HepG2 (cell line): ENCODE measurements at places on chromosomes 2 and 18. TPM values are rescaled to one million over a fixed set of nuclear protein-coding genes. Genes with fewer than 3 reads are reported as not detected.

GAREM1 gene
- 2.9 TPM in 2 replicates for total RNA-seq

MSTN gene
- total RNA-seq, result not detected in 2 replicates

OXER1 gene
- total RNA-seq, result 6.5 and 8.0 TPM in 2 replicates

GNLY gene
- not detected in 2 replicates for total RNA-seq

DNA sequence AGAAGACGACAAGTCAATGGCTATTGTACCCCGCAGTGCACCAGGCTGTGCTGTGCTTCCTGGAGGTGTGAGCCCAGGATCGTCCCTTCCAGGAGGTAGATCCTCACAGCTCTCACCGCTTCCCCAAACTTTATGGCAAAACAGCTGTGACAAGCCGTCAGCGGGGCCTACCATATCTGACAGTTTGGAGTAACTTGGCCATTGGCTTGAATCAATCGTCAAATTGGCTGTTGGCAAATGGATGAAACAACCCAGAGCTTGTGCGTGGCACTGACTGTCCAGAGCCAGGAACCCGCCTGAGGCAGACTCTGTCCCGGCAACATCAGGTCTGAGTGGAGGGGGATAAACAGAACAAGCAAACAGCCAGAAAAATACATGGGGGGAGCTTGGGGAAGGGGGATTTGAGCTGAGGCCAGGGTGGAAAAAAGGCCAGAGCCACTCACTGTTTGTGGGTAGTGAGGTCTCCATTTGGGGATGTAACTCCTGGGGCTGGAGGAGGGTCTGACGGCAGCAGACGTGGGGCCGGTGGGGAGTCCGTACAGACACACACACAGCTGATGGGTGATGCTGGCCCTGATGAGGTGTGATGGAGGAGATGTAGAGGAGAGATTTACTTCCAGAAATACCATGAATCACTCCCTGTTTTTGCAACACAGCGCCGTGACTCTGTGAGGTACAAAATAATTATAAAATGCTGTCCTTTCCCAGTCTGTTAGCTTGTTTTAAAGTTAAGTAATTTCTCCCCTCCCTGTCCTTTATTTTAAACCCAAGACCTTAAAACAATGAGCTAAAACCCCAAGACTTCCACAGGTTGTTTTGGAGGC lies 174.8 kb downstream of the TWIST2 start:
- DNase-seq, result no peak

DNA sequence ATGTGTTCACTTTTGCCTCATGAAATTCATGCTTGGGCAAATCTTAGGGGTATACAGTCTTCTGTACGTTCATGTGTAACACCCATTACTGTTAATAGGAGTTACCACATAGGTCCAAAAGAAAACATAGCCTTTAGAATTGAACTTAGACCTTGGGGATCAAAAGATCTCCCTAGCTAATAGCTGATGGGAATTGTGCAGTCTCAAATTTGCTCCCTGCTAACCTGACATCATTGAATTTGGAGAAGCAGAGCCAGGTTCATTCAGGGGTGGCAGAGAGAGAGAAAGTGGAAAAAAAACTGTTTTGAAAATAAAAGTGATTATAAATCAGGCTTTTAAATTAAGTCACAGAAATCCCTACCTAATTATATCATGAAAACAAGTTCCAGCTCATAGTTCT lies 28.0 kb upstream of the PPP3R1 start:
- DNase-seq, result no peak

GYPC gene
- not detected in 2 replicates for total RNA-seq

DNA sequence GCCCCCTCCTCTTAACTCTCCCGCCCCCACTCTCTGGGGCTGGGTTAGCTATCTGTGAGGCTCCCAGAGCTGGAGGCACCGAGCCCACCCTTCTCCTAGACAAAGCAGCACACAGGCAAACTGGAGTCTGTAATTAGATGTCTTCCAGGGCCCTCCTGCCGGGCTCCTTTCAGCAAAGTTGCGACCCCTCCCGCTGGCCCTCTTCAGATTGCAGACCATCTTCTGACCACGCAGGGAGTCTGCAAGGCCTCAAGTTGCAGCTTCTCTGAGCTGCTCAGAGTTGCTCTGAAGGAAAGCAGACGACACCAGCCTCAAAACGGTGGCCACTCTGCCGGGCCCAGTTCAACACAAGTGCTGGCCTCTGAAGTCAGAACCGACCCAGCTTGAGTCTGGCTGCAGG lies 228.4 kb upstream of the COPS8 start:
- DNase-seq, result no peak

- DNase-seq, result no peak
Observed at GRCh38 chr2:109243526-109244303, 114.7 kb downstream of the SH3RF3 start.

GRCh38 chr18:27062802-27063201 lies 122.3 kb downstream of the CHST9 start:
- no peak for DNase-seq

- DNase-seq, result no peak
Observed at GRCh38 chr18:61756244-61756643, 136.6 kb downstream of the RNF152 start.

FIGN gene
- total RNA-seq, result 6.6 and 11.6 TPM in 2 replicates

DNA sequence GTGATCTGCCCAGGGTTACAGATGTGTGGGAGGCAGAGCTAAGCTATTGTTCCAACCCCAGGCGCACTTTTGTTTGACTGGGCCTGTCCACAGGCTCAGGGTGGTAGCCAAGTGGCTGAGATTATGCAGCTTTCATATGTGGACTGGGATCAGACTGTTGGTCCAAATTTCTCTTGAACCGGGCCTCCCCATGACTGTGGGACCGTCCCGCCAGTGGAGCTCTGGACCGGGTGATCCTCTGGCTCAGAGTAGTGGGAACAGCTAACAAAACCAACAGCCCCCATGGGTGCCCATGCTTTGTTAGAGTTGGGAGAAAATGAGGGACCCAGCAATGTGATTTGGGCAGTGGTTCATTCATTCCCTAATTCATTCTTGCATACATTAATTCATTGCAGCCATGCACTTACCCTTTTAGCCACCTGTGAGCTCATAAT lies 86.8 kb upstream of the HS6ST1 start:
- no peak for DNase-seq

- no peak for DNase-seq
Observed at GRCh38 chr2:16559278-16560067, 106.2 kb downstream of the CYRIA start.

DNA sequence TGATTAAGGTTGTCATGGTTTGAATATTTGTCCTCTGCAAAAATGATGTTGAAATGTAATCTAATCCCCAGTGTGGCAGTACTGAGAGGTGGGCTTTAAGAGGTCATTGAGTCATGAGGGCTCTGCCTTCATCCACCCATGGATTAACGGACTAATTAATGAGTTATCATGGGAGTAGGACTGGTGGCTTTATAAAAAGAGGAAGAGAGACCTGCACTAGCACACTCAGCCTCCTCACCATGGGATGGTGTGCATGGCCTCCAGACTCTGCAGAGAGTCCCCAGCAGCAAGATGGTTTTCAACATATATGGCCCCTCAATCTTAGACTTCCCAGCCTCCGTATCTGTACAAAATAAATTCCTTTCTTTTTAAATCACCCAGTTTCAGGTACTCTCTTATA lies 41.0 kb downstream of the DTNB start:
- no peak for DNase-seq

- DNase-seq, result no peak
Observed at GRCh38 chr2:150228936-150229335, 258.5 kb downstream of the RND3 start.

- DNase-seq, result no peak
Observed at GRCh38 chr2:101307950-101308431, 510 bp downstream of the RNF149 start.

GRCh38 chr2:209334188-209335017 lies 89.4 kb upstream of the MAP2 start:
- DNase-seq, result peak; percentile 53

LIPG gene
- 4.9 and 10.8 TPM in 2 replicates for total RNA-seq

CHRNG gene
- not detected in 2 replicates for total RNA-seq

GRCh38 chr2:240792629-240793312 lies 27.2 kb downstream of the KIF1A start:
- DNase-seq, result no peak

CFAP221 gene
- total RNA-seq, result not detected in 2 replicates

FOXI3 gene
- total RNA-seq, result not detected in 2 replicates

PLGLB2 gene
- 0.07 TPM in 1 of 2 replicates, not detected in the other for total RNA-seq

TUBA3E gene
- total RNA-seq, result not detected in 2 replicates

REG1A gene
- not detected in 2 replicates for total RNA-seq

DNA sequence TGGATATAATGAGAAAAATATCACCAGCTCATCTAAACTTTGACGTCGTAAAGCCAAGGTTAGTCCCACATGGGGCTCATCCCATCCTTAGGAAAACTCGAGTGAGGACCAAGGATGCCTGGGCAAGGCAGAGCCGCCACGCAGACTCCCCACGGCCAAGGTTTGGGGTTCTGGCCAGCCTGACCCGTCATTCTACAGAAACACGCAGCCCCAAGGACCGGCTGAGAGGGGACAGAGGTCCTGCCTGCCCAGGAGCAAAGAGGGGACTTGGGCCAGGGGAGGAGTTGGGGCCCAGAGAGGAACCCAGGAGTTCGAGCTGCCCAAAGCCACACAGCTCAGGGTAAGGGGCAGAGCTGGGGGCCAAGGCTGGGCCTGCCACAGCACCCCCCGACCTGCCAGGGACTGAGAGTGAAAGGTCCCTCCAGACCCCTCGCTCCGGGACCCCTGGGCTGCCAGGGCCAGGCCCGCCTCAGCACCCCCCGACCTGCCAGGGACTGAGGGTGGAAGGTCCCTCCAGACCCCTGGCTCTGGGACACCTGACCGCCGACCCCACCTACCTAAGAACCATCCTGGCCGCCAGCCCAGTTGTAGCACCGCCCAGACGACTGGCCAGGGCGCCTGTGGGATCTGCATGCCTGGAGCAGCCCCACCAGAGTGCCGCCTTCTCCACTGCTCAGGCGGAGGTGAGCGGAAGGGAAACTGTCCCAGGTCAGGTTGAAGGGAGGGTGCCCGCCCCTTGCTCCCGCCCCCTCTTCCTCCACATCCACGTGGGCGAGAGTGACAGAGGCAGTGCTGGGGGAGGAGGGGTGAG lies at the start of gene PDCD1:
Gene PDCD1, minus strand, starts transcription at position 689 of the 811 bp plus-strand sequence. Its CDS starts 56 bp downstream, at position 633.
- peak; percentile 31 for DNase-seq

GRCh38 chr2:85330839-85331636 lies 3.2 kb upstream of the TGOLN2 start:
- no peak for DNase-seq

- no peak for DNase-seq
Observed at GRCh38 chr2:156803967-156804366, 367.8 kb downstream of the GPD2 start.

DNA sequence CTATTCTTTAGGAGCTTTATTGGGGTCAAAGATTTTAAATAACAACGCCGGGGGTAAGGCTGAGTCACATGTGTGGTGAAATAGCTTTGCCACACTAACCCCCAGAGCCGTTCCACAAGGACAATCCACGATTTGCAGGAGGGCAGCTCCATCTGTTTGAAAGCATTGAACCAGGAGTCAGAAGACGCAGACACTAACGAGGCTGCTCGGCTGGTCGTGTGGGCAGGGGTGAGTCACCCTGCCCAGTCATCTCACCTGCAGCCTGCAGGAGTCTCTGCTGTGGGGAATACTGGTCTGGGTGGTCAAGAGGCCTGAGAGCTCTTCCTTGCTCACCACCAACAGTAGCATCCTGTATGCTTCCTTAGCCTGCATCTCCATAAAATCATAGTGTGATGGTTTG lies 149.2 kb upstream of the NCK2 start:
- no peak for DNase-seq

DNA sequence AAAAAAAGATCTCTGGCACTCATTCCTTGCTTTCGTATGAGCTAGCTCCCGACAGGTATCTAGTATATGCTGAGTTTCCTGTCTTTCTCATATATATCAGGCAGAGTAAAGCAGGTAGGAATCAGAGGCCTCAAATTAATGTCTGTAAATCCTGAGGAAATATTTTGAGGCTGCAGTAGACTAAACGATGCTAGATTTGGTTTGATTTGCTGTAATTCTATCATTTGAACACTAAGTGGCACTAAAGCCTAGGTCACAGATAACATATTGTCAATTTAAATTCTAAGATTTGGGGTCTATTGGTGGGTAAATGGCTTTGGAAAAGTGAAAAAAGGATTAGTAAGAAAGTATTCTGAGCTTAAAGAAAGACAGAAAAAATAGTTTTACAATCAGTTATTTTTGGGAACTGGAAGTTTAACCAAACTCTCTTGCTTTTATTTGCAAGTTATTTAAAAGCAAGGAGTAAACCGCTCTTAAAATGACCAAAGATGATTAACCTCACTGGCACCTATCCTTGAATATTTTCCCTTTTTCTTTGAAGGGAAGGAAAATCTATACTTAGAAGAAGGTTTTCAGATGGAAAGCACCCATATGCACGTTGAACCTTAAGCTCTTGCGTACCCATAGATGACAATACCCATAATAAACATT lies 37.6 kb upstream of the SLC4A10 start:
- peak; percentile 22 for DNase-seq

GRCh38 chr2:15745907-15746702 lies 154.4 kb downstream of the DDX1 start:
- no peak for DNase-seq

DNA sequence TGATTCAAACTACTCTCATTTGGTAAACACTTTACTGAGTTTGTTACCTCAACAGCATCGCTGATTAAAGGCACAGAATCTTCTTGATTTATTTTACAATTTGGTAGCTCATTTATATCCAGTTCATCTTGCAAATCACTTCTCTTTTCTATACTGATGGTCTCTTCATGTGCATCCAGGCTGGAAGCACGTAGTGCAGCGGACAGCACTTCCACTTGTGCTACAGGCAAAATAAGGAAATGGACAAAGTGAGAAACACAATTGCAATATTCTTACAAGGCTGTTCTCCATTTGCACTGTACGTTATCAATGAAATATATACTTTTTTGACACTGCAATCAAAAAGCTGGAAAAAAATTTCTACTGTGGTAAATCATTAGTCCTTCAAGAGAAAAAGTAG lies 51.0 kb downstream of the PPP4R1 start:
- no peak for DNase-seq

DNA sequence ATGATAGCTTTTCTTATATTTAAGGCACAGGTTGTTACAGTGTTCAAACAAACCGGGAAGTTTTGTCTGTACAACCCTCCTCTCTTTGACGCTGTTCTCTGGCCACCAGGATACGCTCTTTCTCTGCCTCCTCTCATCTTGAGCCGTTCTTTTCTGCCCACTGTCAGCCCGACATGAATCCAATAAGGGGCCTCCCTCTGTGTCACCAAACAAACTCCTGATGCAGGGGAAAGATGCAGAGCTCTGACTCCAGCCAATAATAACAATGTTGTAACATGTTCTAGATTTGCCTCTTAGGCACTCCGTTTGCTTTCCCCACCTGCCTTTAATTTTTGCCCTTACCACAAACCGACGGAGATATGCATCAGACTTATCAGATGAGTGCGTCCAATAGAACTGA lies 449.3 kb downstream of the SLC4A3 start:
- no peak for DNase-seq

GRCh38 chr18:37422116-37422515 lies 143.5 kb downstream of the CELF4 start:
- DNase-seq, result no peak
